ENCODE measurements at places on chromosomes 6 and 20.
A peak's percentile ranks its signal among the peaks of the same experiment; 100 is the strongest.

- peak; percentile 53 for DNase-seq
Observed at GRCh38 chr6:3013486-3013885, 13.8 kb downstream of the NQO2 start.

GRCh38 chr20:49980140-49981008 lies 2.4 kb upstream of the SNAI1 start:
- DNase-seq: no peak

DNA sequence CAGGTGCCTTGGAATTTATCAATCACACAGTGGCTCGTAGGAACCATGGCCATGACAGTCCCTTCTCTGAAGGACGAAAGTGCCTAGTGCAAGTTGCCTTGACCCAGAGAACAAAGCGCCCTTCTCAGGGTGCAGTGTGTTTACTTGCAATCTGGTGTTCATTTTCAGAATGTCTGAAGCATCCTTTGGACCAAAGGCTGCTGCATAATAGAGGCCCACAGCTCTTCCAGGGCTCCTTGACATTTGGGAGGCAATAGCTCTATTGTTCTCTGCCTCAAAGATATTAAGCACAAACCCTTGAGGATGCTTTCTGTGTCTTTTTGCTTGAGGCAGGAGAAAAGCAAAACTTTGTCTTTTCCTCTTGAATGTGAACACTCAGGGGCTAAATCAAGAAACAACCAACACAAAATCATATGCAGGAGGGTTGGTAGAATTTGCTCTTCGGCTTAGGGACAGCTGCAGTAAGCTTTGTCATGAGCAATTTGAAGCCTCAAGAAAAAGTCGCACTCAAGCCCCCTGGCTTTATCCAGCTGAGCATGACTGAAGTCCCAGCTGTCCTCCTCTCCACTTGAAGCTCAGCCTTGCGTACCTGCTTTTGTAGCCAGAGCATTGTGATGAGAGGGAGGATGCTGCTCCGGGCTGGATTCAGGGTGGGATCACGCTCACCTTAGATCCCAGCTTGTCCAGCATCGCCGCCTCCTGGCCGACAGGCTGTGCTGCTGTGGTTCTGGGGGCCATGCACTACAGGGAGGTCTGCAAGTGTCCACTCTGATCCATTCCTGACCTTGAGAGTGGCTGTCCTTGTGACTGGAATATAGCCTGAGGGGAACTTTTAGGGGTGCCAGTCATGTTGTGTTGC lies 495.4 kb downstream of the CDH26 start:
- DNase-seq: no peak

DNA sequence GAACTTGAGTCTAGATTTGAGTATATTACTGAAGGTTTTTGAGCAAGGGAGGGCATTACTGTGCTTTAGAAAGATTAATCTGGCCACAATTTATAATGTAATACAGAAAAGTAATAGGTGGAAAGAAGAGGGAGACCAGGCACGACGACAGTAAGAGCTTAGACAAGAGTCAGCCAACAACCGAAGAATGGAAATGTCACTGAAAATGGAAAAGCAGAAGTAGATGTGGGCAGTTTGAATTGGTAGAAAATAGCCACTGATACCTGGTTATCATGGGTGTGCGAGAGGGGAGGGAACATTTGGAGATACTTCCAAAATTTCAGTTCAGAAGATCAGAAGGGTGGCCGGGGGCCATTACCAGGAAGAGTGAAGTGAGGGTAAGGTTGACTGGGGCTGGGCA lies 339.1 kb downstream of the UTRN start:
- no peak for DNase-seq

- no peak for DNase-seq
Observed at GRCh38 chr6:108168501-108169463, 3.0 kb downstream of the NR2E1 start.

- no peak for DNase-seq
Observed at GRCh38 chr20:15674253-15675060, 898.8 kb downstream of the KIF16B start.

DNA sequence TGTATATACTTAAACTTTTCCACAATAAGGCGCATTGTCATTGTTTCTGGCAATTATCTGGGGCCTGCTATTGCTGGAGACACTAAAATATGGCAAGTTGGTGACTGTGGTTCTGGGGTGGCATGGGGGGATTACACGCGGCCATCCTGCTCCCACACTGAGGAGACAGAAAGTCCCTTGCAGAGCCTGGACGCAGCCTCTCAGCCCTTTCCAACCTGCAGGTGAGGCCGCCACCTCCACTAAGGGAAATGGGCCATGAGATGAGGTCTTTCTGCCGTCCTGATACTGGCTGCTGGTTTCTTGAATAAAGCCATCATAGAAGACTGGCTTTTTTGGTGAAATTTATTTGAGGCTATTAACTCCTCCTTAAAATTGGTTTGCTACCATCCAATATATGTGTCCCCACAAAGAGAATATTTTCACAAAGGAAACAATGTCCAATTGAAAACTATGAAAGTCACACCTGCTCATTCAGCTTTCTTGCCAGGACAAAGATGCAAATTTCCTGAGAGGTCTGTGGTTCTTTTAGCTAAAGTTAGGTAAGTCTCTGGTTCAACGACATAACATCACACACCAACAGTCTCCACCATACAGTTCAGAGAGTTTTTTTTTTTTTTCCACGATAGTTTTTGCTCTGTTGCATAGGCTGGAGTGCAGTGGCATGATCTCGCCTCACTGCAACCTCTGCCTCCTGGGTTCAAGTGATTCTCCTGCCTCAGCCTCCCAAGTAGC lies 13.0 kb downstream of the TXNDC5 start:
- no peak for DNase-seq

GRCh38 chr6:134287859-134288537 lies 29.9 kb downstream of the SGK1 start:
- no peak for DNase-seq

DNA sequence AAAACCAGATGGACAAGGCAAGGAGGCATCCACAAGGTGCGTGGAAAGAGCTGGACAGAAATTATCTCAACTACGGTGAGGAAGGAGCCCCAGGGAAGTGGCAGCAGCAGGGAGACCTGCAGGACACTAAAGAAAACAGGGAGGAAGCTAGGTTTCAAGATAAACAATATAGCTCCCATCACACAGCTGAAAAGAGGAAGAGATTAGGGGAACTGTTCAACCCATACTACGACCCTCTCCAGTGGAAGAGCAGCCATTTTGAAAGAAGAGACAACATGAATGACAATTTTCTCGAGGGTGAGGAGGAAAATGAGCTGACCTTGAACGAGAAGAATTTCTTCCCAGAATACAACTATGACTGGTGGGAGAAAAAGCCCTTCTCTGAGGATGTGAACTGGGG lies 26.8 kb downstream of the TRMT6 start:
- no peak for DNase-seq

GRCh38 chr6:73207221-73207837 lies 18.0 kb downstream of the KHDC1L start:
- no peak for DNase-seq

DNA sequence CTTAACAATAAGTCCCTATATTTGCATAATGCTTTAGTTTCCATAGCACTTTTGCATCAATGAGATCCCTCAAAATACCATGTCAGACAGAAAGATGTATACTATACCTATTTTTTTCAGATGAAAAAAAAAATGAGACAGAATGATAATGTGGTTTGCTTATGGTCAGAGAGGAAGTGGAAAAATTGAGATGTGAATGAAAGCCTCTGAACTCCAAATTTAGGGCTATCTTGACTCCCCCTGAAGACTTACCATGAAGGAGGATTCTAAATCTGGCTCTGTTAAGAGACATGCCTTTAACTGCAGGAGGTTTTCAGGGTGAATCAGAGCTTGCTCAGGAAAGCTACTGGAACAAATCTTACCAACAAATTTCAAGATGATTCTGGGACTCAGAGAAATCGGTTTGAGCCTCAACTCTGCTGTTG lies 176.2 kb downstream of the ISM1 start:
- peak; percentile 47 for DNase-seq

GRCh38 chr6:103167345-103168071 lies 1692.2 kb downstream of the HACE1 start:
- DNase-seq: no peak

- no peak for DNase-seq
Observed at GRCh38 chr6:7805850-7806214, 79.9 kb downstream of the BMP6 start.

DNA sequence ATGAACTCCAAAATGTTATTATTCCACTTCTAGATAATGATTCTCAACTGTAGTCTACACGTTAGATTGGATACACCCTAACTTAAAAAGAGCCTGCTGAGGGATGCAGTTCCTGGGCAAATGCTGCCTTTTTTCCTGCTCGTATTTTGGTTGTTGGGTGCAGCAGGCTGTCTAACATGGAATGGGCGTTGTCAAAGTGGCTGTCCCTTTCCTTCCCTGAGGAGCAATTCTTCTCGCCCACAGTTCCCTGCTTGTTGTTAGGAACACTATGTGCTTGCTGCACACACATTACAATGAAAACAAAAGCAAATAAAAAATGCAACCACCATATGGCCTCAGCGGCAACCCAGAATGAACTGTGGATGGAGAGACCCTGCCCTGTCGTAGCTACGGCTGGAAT lies 1.7 kb upstream of the ADGRF5 start:
- no peak for DNase-seq

GRCh38 chr20:49466114-49466912 lies 16.2 kb downstream of the KCNB1 start:
- DNase-seq: no peak

GRCh38 chr6:129771678-129772077 lies 61.7 kb upstream of the ARHGAP18 start:
- DNase-seq: no peak

GRCh38 chr20:9043364-9043763 lies 25.5 kb upstream of the PLCB4 start:
- no peak for DNase-seq

DNA sequence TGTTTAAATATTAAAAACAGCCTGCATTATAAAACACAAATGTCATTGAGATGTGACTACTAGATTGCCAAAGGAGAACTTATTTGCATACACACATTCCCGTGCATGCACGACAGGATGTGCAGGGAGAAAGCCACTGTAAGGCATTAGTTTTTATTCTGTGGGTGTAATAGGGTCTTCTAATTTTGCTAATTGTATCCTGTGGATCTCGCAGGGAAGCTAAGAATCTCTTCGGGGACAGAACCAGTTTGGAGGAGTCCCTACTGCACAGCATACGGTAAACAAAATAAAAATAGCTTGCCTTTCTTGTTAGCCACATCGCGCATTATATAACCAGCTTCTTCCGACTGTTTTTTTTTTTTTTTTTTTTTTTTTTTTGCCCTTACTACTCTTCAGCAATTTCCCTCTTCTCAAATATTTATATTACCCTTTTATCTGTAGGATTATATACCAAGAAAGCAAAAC lies 2.0 kb downstream of the ATXN1 start:
- peak; percentile 43 for DNase-seq

DNA sequence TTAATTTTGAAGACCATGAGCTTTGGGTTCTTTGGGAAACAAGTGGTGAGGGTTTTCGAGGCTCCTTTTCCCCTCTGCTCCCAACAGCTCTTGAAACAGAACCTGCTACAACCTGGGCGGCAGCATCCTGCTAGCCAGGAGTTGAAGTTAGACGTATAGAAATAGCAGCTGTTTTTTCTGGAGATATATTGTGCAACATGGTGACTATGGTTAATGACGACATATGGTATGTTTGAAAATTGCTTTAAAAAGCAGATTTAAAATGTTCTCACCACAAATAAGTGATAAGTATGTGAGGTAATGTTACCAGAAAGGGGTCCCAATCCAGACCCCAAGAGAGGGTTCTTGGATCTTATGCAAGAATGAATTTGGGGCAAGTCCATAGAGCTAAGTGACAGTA lies 138.9 kb downstream of the PDE7B start:
- DNase-seq: no peak

- DNase-seq: no peak
Observed at GRCh38 chr6:111406200-111406721, 76.8 kb downstream of the REV3L start.

GRCh38 chr20:3282271-3283221 lies 43.6 kb upstream of the SLC4A11 start:
- DNase-seq: no peak

DNA sequence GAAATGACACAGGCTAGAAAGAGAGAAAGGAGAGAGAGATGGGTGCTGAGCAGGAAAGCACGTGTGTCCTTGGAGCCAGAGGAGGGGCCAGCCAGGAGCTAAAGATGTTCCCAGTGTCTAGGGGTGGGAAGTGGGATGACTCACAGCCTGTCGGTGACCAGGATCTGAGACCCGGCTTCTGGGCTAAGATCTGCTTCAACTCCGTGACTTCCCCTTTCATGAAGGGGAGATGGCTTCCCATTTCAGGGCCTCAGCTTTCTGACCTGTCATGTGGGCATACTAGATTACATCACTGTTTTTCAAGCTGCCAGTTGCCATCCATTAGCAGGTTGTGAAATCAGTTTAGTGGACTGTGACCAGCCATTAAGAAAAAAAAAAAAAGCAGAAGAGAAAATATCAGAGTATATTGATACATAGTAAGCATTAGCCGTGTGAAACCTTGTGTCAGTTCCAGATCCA lies 5.4 kb downstream of the TGM3 start:
- peak; percentile 39 for DNase-seq

DNA sequence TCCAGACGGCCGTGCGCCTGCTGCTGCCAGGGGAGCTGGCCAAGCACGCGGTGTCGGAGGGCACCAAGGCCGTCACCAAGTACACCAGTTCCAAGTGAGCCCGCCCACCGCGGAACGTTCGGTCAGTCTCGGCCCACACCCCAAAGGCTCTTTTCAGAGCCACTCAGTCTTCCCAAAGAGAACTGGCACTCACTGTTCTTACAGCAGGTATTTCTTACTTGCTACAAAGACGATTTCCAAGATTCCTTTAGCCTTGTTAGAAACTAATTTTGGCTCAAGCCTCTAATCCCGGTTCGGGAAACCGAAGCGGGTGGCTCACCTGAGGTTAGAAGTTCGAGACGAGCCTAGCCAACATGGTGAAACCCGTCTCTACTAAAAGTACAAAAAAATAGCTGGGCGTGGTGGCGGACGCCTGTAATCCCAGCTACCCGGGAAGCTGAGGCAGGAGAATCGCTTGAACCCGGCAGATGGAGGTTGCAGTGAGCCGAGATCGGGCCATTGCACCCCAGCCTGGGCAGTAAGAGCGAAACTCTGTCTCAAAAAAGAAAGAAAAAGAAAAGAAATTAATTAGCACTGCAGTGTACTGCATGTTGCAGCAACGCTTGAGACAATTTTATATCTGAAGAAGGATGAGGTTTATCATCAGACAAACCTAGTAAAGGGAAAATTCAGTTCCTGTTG lies 73.1 kb downstream of the OR2B2 start:
- peak; percentile 53 for DNase-seq

DNA sequence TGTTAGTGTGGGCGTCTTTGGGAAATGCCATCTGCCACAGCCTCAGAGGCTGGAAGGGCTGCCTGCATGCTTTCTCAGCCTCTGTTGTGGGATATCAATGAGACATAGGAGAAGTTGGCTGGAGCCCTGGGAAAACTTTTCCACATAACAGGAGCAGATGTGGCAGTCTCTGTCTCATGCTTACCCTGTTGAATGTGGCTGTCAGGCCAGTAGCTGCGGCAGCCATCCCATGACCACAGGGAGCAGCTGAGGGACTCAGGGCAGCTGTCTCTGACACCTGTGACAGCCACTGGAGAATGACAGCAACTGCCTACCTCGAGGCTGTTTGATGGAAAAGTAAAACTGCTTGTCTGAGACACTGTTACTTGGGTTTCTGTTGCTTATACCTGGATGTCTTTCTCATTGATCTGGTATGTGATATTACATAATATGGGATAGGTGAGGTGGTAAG lies 64.4 kb downstream of the TULP4 start:
- DNase-seq: peak; percentile 35
